T-cell (primary cell): ENCODE measurements at places on chromosomes 16 and 17.

- no peak overlapping the region for H3K27ac ChIP-seq
- peaks cover 67% of the 10 kb centered on the region for H3K36me3 ChIP-seq
- peaks cover 4% of the 10 kb centered on the region for H3K4me1 ChIP-seq
- H3K4me3 ChIP-seq: no peak overlapping the region
- no peak for DNase-seq
- H3K27me3 ChIP-seq: no peaks in the 10 kb centered on the region
Observed at GRCh38 chr17:67353929-67354574, 12.3 kb downstream of the PSMD12 start.

- H3K4me1 ChIP-seq: no peaks in the 10 kb centered on the region
- H3K27ac ChIP-seq: no peak overlapping the region
- peaks cover 54% of the 10 kb centered on the region for H3K27me3 ChIP-seq
- no peak for DNase-seq
- H3K36me3 ChIP-seq: no peaks in the 10 kb centered on the region
Observed at GRCh38 chr17:83103200-83103942, 24.0 kb downstream of the METRNL start.

GRCh38 chr16:11674818-11675560 is 6.7 kb downstream of the SNN start:
- H3K36me3 ChIP-seq: peaks cover 13% of the 10 kb centered on the region
- peaks cover 30% of the 10 kb centered on the region for H3K4me1 ChIP-seq
- H3K4me3 ChIP-seq: no peak overlapping the region
- H3K27ac ChIP-seq: no peak overlapping the region
- no peaks in the 10 kb centered on the region for H3K27me3 ChIP-seq
- no peak for DNase-seq

DNA sequence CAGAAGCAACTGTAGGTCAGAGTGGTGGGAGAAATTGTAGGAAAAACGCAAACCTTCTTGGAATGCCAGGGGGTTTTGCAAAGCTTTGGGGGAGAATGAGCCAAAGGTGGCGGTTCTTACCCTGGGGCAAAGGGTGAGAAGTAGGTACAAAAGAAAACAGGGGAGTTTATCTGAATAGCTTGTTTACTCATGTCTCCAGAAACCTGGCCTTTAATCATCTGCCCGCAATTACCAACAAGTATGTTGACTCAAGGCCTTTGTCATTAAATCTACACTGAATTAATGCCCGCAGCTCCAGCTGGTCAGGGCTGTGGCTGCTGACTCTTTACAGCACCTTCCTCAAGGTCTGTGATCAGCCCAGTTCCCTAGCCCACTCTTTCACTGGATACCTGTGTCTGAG is 320.1 kb downstream of the CBLN1 start:
- no peak overlapping the region for H3K4me3 ChIP-seq
- no peaks in the 10 kb centered on the region for H3K4me1 ChIP-seq
- H3K27ac ChIP-seq: no peak overlapping the region
- H3K27me3 ChIP-seq: no peaks in the 10 kb centered on the region
- H3K36me3 ChIP-seq: no peaks in the 10 kb centered on the region

DNA sequence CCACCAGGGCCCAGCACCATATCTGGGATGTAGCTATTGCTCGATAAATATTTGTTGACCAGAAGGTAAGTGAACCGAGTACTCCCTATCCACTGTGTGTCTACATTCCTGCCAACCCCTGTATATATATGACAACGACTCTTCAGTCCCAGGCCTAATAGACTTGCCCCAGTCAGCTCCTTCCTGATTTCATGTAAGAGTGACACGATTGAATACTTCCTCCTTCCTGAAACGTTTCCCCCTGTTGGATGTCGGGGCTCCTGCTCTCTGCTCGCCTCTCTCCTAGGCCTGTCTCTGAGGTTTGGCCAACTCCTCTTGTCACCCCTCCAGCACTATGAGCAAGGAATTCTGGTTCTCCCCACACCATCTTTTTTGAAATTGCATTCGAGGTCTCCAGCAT is 178.9 kb downstream of the PRKCA start:
- H3K27me3 ChIP-seq: no peaks in the 10 kb centered on the region
- peaks cover 2% of the 10 kb centered on the region for H3K36me3 ChIP-seq
- no peak for DNase-seq
- no peak overlapping the region for H3K4me3 ChIP-seq
- H3K27ac ChIP-seq: no peak overlapping the region
- H3K4me1 ChIP-seq: no peaks in the 10 kb centered on the region

DNA sequence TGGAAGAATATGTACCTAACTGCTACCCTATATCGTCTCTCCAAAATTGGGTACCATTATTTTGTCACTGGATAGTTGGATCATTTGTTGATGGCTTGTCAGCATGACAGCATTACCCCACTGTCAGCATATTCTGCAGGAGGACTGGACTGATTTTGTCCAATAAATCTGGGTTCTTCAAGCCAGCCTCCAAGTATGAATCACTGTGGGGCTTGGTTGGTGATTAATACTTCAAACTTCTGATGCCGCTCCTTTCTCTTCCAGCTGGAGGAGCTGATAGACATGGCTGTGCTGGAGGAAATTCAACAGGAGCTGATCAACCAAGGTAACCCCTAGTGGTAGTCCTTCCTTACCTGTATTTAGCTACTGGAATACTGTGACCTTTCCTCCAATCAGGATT is 2.5 kb downstream of the RPAIN start:
- H3K36me3 ChIP-seq: peaks cover 14% of the 10 kb centered on the region
- no peak for DNase-seq
- peaks cover 20% of the 10 kb centered on the region for H3K4me1 ChIP-seq
- H3K27ac ChIP-seq: no peak overlapping the region
- H3K27me3 ChIP-seq: no peaks in the 10 kb centered on the region

DNA sequence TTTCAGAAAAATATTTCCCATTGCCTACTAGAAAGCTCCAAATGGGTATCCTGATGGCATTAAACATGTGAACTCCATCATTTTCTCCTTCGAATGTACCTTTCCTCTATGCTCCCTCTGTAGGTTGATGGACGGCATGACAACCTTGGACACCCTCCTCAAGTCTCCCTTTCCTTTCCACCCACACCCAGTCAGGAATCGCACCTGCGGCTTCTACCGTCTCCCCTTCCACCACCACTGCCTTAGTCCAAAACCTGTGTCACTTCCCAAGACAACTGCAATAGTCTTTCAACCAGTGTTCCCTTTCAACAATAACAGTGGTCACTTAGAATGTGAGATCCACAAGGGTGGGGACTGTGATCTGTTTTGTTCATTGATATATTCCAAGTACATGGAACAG is 233.1 kb upstream of the AXIN2 start:
- no peak for DNase-seq
- H3K27me3 ChIP-seq: no peaks in the 10 kb centered on the region
- no peak overlapping the region for H3K4me3 ChIP-seq
- H3K36me3 ChIP-seq: no peaks in the 10 kb centered on the region

- H3K36me3 ChIP-seq: no peaks in the 10 kb centered on the region
- H3K27me3 ChIP-seq: peaks cover 45% of the 10 kb centered on the region
- no peak overlapping the region for H3K4me3 ChIP-seq
- no peak overlapping the region for H3K27ac ChIP-seq
- no peaks in the 10 kb centered on the region for H3K4me1 ChIP-seq
Observed at GRCh38 chr16:51149721-51150164, 1.3 kb downstream of the SALL1 start.

DNA sequence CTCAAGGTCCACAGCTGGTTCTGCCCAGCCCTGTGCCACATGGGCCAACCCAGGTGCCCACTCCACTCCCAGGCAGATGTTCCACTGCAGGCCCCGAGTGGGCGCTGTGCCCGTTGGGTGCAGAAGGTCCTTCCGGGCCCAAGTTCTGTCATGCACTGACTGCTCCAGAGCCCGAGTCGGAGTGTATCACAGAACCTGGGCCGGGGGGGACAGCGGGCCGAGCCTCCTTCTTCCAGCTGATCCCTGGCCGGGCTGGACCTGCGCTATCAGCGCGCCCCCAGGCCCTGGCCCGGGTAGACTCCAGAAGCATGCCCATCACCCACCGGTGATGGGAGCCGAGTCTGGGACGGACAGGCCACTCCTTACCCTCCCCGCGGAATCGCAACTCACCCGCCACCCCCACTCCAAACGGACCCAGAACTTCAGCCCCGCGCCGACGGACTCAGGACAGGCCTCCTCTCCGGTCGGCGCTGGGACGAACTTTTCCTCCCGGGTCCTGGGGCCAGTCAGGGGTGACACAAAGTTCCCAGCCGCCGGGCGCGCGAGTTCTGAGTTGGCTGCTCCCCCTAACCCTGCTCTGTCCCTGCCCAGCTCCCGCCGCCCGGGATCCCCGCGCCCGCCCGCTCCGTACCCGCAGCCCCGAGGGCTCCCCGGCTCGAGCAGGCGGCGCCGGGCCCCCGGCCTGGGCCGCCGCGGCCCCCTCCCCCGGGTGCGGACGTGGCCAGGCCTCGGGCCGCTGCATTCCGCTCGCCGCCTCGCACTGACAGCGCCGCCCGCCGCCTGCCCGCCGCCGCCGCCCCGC is at the start of gene COPZ2:
COPZ2 (minus strand) TSS at position 762 of the 802 bp plus-strand sequence; CDS start at position 742, 20 bp downstream.
- H3K4me1 ChIP-seq: peaks cover 2% of the 10 kb centered on the region
- H3K27me3 ChIP-seq: no peaks in the 10 kb centered on the region
- H3K27ac ChIP-seq: no peak within 1 kb of the TSS
- H3K36me3 ChIP-seq: no peaks in the 10 kb centered on the region

DNA sequence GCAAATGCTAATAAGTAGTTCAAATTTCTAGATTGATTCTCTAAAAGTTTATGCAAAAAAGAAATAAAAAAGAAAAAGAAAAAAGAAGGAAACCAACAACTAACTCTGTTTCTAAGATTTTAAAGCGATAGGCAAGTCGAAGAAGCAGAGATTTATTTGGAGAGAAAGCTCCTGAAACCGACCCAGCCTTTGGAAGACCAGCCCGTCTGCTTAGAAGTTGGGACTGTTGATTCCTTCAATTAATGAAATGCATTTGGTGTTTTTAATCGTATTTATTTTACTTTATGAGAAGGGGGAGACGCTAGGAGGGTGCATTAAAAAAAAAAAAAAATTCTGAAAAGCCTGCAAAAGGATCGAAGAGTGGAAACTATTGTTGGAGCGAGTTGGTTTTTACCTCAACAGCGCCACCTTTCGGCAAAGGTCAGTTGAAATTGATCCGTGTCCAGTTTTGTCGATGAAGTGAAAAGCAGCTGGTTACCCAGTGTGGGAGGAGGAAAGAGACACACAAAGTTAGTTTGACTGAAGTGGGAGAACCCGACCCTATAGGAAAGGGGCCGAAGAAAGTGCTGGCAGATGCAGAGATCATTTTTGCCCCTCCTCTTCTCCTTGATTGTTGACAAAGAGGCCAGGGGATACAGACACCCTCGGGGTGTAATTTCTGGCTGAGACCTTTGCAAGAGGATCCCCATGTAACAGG is 1.5 kb upstream of the MAF start:
- peak; percentile 60 for DNase-seq
- H3K4me1 ChIP-seq: peaks cover 16% of the 10 kb centered on the region
- no peaks in the 10 kb centered on the region for H3K36me3 ChIP-seq
- H3K27ac ChIP-seq: peak overlapping the region; percentile 58

DNA sequence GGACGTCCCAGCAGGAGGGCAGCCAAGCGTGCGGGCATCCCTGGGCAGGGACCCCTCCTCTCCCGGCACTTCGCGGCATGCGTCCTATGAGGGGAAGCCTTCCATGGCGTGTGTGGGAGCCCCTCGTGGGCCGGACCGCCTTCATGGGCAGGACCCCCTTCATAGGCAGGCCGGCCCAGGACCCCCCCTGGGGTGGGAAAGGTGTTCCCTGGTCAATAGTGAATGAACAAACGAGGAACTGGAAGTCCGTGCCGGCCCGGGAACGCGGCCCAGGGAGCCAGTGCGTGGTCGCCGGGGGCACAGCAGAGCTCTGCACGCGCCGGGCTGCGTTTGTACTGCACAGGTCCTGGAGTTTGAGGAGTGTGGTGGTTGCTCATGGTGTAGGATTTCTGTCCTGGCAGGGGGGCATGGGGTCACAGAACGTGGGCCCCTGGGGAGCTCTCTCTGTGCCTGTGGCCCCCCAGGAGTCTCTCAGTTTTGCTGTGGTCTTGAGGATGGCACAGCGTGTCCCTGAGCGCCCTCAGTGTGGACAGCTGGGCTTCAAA is 13.9 kb downstream of the BAIAP2 start:
- H3K36me3 ChIP-seq: no peaks in the 10 kb centered on the region
- peaks cover 30% of the 10 kb centered on the region for H3K27me3 ChIP-seq
- H3K4me3 ChIP-seq: peak overlapping the region; percentile 8
- no peak overlapping the region for H3K27ac ChIP-seq

GRCh38 chr16:49282690-49283375 is 1.2 kb upstream of the CBLN1 start:
- peaks cover 23% of the 10 kb centered on the region for H3K27me3 ChIP-seq
- H3K36me3 ChIP-seq: no peaks in the 10 kb centered on the region
- peaks cover 4% of the 10 kb centered on the region for H3K4me1 ChIP-seq
- H3K27ac ChIP-seq: no peak overlapping the region

GRCh38 chr16:65384441-65384840 is 262.6 kb upstream of the CDH11 start:
- H3K27ac ChIP-seq: no peak overlapping the region
- no peak overlapping the region for H3K4me3 ChIP-seq
- no peaks in the 10 kb centered on the region for H3K4me1 ChIP-seq

DNA sequence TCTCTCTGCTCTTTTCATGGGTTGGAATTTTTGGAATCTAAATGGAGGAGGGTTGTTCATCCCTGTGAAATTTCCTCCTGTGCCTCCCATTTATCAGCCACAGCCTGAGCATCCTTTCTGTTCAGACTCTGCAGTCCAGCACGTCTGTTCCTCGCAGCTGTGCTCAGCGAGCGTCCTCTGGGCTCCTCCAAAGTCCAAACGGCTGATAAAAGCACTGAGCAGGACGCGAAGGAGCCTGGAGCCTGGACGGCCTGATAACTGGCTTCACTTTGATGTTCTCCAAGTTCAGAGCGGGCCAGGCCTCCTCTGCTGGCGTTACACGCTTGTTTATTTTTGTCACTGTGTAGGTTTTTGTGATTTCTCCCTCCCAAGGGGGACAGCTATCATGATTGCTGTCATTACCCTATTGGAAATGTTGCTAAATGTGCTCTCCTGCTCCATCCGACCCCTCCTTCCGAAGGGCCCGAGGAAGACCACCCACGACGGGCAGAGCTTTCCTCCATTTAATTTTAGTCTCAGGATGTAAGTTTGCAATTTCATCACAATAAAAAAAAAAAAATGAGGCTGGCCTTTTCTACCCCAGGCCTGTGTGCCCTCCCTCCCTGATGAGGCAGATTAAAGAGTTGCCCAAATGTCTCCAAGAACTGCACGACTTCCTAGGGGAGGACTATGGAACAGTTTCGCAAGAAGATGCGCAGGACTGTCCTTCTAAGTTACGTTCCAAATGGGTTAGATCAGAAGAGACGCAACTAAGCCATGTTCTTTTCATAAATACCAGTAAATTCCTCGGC is 290.5 kb upstream of the FOXF1 start:
- no peak for DNase-seq
- H3K27me3 ChIP-seq: no peaks in the 10 kb centered on the region
- H3K36me3 ChIP-seq: no peaks in the 10 kb centered on the region

GRCh38 chr17:57997085-57997809 is 9.2 kb upstream of the VEZF1 start:
- no peaks in the 10 kb centered on the region for H3K27me3 ChIP-seq
- DNase-seq: no peak
- H3K27ac ChIP-seq: no peak overlapping the region
- no peaks in the 10 kb centered on the region for H3K4me1 ChIP-seq
- no peak overlapping the region for H3K4me3 ChIP-seq
